ENCODE measurements at places on chromosomes 7 and 10.

GRCh38 chr7:147321504-147321903 lies 1204.9 kb downstream of the CNTNAP2 start:
- DNase-seq: no peak

DNA sequence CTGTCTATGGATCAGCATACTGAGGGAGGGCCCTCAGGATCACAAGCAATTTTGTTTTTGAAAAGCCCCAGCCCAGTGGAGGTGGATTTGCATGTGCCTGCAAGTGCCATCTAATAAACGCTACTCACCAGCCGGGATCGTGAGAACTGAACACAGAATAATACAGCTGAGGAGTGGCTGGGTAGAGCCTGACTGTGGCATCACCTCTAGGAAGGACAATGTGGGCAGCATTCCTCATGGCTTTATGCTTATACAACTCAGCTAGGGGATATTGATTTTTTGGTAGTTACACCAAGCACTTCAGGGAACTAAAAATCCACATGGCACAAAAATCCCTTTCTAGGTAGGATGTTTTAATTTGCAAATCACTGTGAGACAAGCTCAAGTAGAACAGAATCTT lies 72.7 kb upstream of the PALS2 start:
- DNase-seq: no peak

- DNase-seq: no peak
Observed at GRCh38 chr10:118968482-118968881, 61.0 kb upstream of the NANOS1 start.

GRCh38 chr7:36054637-36055036 lies 98.4 kb upstream of the EEPD1 start:
- no peak for DNase-seq

- DNase-seq: no peak
Observed at GRCh38 chr7:27860800-27861199, 120.8 kb downstream of the TAX1BP1 start.

DNA sequence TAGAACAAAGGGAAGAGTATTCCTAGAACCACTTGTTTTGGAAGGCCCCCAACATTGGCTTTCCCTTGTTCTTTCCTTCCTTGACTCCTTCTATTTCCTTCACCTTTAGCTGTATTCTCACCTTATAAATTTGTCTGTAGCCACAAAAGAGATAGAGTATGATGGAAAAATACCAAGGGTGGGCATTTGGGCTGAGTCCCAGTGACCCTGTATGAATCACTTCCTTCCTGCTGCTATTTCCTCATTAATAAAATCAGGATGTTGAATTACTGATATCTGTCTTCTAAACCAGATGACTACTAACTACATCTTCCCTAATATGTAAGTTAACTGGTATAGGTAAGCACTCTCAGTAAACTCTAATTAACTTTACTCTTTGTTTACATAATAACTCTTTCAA lies 55.1 kb downstream of the IFIT5 start:
- DNase-seq: no peak

GRCh38 chr7:110539216-110539615 lies 551.7 kb upstream of the LRRN3 start:
- peak; percentile 77 for DNase-seq

DNA sequence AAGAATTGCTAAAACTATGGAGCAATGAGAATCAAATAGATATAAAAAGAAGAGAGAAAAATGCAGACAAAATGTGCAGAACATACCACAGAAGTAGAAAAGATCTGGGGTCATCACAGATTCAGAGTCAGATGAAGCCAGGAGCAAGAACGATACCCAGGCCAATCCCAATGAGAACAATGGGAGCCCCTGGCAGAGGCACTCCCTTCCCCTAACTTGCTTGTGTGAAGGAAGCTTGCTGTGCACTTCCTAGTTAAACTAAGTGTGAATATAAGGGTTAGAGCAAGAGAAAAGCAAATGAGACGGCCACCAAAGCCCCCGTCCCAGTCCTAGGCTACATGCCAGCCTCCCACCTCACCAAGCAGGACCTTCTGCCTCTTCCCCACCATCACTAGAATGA lies 12.7 kb downstream of the PARP12 start:
- no peak for DNase-seq

GRCh38 chr10:29186221-29186620 lies 102.6 kb upstream of the LYZL1 start:
- no peak for DNase-seq

- DNase-seq: no peak
Observed at GRCh38 chr7:49666764-49667163, 106.7 kb upstream of the VWC2 start.

GRCh38 chr7:5670183-5670935 lies 111.1 kb downstream of the RNF216 start:
- peak; percentile 47 for DNase-seq

GRCh38 chr10:70660722-70661121 lies 11.6 kb upstream of the ADAMTS14 start:
- DNase-seq: no peak

GRCh38 chr10:110141185-110141584 lies 66.2 kb upstream of the MXI1 start:
- peak; percentile 69 for DNase-seq

DNA sequence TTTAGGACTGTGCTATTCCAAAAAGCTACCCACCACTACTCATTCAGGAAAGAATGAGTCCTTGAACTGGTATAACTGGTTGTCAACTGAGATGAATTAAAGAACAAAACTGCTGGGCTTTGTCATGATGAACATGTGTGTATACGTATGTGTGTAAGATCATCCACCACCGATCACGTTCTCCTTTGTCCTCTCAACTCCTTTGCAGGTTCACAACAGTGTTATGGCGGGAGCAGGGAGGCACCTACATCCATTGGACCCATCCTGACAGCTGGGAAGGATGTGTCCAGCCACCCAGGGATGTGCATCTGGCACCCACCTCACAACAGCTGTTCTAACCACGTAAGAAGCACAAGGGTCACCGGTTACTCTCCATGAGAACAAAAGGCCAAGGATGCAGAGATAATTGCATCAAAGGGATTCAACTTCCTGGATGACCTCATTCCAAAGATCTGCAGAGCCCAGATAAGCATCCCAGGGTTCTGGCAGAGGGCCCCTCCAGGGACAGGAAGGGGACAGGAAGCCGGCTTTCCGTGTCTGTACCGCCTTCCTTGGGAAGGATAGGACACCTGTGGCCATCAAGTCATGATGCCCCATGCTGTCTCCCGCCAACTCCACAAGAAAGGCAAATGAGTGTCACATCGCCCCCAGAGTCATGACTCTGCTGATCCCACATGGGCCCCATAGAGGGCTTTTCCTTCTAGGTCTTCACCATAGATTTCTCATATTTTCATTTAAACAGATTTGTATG lies 66.1 kb downstream of the STEAP1B start:
- peak; percentile 17 for DNase-seq

DNA sequence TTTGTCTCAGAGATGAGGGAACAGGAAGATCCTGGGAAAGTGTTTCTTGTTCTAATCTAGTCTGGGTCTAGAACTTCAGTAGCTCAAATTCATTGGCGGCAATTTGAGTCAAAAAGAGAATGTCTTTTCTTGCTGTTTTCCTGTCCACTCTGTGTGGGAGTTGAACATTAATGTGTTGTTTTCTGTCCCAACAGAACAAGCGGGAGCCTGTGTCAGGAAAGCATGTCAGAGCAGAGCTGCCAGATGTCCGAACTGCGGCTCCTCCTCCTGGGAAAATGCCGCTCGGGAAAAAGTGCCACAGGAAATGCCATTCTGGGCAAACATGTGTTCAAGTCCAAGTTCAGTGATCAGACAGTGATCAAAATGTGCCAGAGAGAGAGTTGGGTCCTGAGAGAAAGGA lies 16.0 kb downstream of the GIMAP8 start:
- DNase-seq: no peak

DNA sequence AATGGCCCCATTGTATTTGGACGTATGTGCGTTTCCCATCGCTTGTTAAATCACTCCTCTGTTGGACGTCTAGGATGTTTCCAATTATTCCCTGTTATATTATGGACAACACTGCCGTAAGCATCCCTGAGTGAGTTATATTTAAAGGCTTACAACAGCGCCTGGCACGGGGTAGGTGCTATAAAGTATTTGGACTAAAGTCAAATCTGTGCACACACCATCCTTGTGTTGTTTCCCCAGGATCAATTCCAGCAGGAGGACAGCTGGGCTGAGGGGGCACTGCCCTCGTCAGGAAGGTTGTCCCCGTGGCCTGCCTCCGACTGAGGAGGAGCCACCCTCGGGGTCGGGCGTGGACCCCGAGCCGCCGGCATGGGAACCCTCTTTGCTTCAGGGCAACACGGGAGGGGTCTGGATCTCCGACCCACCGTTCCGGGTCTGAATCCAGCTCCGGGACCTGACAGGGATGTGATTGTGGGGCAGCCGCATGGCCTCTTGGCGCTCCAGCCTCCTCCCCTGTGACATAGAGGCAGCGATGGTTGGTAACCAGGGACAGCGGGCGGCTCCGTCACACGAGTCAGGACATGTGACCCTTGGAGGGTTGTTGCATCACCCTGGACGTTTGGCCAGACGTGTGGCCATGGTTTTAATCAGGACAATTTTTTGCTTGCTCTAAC lies 1.5 kb upstream of the JAKMIP3 start:
- no peak for DNase-seq

- DNase-seq: no peak
Observed at GRCh38 chr10:73494213-73494612, 1.6 kb downstream of the PPP3CB start.

DNA sequence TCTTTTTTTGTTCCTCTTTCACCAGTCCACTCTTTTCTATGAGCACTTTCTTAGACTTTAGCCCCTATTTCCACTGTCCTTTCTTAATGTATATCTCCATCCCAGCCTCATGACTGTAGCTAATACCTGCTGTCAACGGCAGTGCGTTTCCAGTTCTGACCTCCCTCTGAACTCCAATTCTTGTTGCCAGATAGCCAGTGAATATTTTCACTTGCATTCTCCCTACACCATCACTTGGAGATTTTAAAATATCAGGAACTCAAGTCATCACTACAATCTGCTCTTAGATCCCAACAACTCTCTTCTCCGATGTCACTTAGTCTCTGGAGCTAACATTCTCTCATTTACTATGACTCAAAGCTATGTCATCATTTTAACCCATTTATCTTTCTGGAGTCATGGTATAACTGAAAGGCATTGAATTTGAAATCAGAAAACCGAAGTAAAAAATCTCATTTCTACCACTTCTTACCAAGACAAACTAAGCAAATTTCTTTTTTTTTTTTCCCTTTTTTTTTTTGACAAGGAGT lies 5.1 kb upstream of the SLC16A12 start:
- peak; percentile 67 for DNase-seq

- no peak for DNase-seq
Observed at GRCh38 chr7:24786306-24786705, 29.0 kb upstream of the GSDME start.

DNA sequence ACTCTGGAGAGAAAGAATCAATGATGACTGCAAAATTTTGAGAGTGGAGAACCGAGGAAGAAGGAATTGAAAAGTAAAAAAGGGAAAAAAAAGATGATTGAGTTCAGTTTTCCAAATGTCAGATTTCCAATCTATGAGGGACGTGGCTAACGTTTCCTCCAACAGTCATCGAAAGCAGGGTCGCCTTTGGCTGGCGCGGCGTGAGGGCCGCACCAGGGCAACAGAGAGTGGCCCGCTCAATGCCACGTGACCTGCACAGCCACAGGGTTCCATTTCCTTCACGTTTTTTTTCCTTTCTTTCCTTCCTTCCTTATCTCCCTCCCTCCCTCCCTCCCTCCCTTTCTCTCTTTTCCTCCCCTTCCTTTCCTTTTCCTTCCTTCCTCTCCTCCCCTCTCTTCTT lies 101.9 kb downstream of the WDR37 start:
- DNase-seq: no peak
